Activated CD8-positive, alpha-beta memory T cell treated with anti-CD3 and anti-CD28 coated beads for 1 hour (primary cell): ENCODE measurements at places on chromosomes 5 and 9.

- no peak for DNase-seq
Measured at GRCh38 chr9:93129691-93130500, 4.2 kb downstream of the NINJ1 start.

- no peak for DNase-seq
Measured at GRCh38 chr9:10026443-10026984, 586.3 kb downstream of the PTPRD start.

DNA sequence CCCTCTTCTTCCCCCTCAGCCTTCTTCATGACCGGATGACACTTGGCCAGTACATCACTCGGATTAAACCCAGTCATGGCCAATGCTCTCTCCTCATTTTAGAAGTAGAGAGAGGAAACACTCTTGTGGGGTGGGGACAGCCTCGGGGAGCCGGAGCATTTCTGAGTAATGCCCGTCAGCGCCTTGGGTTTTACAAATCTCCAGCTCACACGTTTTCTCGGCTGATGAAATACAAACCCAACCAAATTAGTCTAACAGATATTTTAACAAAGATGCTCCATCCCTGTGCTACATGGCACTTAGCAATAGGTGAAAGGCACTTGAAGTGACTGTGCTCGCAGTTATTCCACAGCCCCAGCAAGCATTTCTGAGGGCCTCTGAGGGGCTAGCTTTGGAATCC, 51.7 kb downstream of the ZNF366 start:
- no peak for DNase-seq

DNA sequence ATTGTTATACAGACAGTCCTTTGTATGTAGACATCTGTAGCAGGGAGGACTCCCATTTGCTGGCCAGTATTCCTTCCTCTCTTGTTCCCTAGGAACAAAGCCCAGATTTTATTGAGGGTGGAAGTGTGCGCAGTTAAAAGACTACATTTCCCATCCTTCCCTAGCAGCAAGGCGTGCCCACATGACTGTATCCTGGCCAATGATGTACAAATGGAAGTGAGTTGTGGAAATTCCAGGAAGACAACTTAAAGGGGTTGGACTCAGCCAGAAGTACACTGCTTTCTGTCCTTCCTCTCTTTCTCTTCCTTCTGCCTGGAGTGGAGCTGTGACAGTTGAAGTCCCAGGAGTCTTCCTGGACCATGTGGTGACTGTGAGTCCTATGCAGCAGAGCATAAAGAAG, 89.0 kb downstream of the HRH2 start:
- DNase-seq: no peak

DNA sequence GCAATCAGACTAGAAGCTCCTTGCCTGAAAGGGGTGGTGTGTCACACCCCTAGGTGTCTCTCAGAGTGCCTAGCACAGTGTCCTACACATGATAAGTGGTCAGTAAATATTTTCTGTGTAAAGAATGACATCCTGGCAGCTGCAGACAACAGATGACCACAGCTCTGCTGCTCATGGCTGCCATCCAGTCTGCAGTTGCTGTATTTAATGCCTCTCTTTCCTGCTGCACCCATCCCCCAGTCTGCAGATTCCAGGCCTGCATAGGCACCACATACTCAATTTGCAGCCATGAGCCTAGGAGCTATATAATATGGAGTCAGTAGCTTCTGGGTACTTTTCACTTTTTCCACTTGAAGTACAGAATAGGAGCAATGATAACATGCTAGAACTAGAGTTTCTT, 94.9 kb upstream of the NR4A3 start:
- DNase-seq: no peak

DNA sequence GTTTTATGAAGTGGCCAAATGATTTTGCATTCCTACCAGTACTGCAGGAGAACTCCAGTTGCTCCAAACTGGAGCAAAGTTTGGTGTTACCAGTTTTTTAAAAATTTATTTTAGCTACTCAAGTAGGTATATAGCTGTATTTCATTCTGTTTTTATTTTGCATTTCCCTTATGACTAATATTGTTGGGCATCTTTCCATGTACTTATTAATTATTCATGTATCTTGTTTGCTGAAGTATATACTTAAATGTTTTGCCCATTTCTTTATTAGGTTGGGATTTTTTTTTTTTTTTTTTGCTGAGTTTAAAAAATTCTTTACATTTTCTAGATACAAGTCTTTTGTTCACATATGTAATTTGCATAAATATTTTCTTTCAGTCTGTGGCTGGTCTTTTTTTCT, 386.6 kb upstream of the DAB2 start:
- no peak for DNase-seq

DNA sequence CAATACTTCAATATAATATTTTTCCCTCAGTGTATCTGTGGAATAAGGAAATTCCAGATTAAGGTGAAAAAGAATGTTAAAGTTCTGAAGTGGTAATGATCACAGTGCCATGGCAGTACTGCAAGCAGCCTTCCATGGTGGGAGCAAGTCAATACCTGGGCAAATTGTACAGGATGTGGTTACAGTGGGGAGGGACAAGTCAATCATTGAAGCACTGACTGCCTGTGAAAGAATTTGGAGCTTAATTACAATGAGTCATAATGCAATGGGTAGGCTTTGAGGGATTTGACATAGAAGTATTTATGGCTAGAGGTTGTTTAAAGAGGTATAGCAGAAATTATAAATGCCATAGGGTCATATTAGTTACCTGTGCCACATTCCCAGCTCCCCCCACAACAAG, 786.5 kb upstream of the ACO1 start:
- DNase-seq: no peak

GRCh38 chr5:54254482-54255198, 55.7 kb downstream of the ARL15 start:
- DNase-seq: no peak

DNA sequence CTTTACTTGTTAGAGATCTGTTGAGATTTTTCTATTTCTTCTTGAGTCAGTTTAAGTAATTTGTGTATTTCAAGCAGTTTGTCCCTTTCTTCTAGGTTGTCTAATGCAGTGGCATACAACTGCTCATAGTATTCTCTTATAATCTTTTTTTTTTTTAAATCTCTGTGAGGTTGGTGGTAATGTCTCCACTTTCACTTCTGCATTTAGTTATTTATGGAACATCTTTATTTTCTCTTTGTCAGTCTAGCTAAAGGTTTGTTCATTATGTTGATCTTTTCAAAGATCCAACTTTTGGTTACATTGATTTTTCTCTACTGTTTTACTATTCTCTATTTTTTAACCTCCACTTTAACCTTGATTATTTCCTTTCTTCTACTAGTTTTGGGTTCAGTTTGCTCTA, 13.8 kb downstream of the FOXE1 start:
- no peak for DNase-seq

- no peak for DNase-seq
Measured at GRCh38 chr5:147523069-147523468, 13.2 kb upstream of the DPYSL3 start.

DNA sequence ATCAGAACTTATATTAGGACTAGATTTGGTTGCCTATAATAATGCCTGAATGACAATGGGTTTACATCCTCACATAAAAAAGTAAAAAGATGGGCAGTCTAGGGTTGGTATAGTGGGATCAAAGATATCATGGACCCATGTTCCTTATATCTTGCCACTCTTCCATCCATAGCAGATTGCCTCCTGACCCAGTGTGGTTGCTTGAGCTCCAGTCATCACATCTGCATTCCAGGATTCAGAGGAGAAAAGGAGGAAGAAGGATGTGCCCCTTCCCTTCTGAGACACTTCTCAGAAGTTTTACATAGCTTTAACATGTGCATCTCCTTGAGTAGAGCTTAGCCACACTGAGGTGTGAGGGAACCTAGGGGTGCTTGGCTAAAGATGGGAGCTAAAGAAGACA, 22.9 kb downstream of the RALGPS1 start:
- DNase-seq: no peak

GRCh38 chr5:1444361-1445189, 665 bp downstream of the SLC6A3 start:
- no peak for DNase-seq

- no peak for DNase-seq
Measured at GRCh38 chr5:171433352-171433698, 13.9 kb downstream of the FGF18 start.

- no peak for DNase-seq
Measured at GRCh38 chr9:74443036-74443750, 53.9 kb upstream of the RORB start.

DNA sequence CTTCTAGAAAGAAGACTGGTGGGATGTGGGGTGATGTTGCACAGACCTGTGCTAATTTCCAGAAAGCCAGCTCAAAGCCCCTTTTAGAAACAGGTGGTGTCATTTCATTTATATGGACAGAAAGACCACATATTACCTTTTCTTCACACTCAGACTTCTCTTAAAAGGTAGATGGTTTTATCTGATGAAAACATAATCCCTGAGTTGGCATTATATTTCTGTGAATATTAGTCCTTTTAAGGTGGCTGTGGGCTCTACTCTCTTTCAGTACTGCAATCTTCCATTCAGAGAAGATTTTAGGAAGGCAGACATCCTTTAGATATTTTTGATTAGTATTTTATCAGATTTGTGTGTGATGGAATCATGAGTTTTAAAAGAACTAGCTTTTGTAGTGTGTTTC, 73.2 kb downstream of the PPIC start:
- DNase-seq: no peak

DNA sequence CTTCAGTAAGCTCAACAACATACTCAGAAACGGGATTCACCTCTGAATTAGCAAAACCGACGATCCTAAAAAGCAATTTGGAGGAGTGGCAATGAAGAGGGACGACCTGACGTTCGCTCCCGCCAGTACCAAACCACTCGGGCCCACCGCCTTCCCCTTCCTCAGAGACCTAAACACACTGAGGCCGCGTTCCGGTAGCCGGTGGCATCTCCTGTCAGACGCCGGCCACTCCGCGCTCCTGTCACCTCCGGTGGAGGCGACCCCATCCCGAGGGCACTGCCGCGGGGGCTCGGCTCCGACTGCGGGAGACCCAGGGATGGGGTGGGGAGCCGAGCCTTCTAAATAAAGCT, 617 bp downstream of the PPP6C start:
- DNase-seq: no peak

DNA sequence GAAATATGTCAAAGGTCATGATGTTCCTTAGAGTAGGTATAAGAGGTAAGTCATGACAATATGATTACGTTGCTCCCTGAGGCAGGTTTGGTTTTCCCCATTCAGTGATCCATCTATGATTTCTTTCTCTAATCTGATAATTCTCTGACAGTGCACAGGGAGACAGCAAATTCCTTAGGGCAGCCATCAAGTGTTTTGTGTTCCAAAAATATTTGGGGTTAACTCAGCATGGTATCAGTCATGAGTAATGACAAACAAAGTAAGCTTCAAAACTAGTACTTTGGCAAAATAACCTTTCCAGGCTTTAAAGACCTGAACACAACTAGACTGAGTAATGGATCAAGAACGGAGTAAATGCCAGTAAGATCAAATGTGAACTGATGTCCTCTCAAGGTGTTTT, 55.3 kb upstream of the SPATA31E1 start:
- no peak for DNase-seq

DNA sequence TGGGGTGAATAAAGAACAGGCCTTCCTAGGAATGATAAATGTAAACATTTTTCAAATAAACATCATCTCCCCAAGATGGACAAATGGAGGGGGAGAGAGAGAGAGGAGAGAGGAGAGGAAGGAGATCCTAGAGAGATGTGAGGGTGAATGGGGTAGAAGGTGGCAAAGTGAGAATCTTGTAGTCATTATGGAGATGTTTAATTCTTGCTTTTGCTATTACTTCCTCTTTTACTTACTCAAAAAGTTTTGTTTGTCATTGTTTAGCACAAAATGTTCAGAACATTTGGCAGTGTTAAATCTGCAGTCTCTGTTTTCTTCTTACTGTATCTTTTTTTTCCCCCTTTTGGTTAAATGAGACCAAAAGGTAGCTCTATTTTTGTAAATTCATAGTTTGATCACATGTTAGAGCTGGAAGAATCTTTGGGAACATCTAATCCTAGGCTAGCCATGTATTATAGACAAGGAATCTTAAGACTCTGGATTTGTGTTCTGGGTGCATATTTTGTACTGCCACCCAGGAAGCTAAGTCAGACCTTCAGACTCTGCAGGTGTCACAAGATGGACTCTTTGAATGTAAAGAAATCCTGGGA, 266.1 kb downstream of the NTRK2 start:
- DNase-seq: no peak

DNA sequence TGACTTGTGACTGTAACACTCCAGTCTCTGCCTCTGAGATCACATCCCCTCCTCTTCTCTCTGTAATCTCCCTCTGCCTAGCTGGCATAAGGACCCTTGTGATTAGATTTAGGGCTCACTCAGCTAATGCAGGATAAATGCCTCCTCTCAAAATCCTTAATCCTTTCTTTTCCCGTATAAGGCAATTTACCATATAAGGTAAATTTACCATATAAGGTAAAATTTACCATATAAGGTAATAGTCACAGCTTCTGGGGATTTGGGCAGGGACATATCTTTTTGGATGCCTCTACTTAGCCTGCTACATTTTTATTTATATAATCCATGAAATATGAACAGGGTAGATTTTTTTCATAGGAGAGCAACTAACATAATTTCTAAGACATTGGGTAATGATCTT, 318.0 kb upstream of the PUM3 start:
- no peak for DNase-seq

DNA sequence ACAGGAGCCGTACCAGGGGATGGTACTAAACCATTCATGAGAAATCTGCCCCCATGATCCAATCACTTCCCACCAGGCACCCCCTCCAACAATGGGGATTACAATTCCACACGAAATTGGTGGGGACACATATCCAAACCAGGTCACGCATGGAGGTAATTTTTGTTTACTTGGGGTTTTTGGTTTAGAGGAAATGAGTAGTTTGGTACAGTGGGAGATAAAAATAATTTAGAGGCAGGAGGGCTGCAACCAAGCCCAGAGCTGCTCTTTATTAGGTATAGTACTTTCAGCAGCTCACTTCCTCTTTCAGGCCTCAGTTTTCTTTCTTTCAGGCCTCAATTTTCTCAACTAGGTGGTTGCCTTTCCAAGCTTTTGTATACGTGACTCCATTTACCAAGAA, 23.2 kb downstream of the PRUNE2 start:
- DNase-seq: no peak

DNA sequence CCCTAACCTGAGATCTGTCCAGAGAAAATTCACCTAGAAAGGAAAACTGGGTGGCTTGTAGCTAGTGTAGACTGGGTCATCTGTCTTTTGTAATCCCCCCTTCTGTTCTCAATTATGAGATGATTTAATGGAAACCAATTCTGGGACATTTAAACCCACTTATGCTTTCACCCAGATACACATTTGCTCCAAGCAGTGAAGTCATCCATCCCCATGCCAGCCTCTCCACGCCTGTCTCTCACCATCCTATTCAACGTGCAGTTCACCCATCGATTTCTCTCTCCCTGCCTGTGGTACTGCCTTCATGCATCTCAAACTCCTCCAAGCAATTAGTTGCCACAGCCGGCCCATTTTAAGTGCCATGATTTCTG, 1.8 kb downstream of the PHF19 start:
- DNase-seq: no peak

DNA sequence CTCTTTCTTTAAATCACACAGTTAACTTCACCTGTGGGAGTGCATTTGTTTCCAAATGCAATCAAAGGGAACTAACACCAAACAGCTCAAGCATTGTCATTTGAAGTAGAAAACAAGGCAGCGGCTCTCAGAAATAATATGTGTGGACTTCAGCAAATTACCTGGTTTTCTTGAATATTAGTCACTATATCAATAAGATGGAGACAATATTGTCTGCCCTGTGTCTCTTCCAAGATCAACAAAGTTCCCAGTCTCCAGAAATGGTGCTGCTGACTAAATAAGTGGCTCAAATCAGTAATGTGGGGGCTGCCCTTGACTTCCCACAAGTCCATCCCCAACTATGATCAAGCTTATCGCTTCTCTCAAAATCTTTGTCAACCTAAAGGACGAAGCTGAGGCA, 53.1 kb upstream of the CEMIP2 start:
- DNase-seq: no peak
